Coronary artery (tissue), 2 donors: ENCODE measurements at places on chromosomes 16 and 17.
A peak's percentile ranks its signal among the peaks of the same experiment; 100 is the strongest.

GRCh38 chr17:4607261-4607741 lies 23.0 kb downstream of the SMTNL2 start:
- no peak for DNase-seq

GRCh38 chr16:12637002-12637401 lies 166.7 kb downstream of the CPPED1 start:
- DNase-seq: no peak

DNA sequence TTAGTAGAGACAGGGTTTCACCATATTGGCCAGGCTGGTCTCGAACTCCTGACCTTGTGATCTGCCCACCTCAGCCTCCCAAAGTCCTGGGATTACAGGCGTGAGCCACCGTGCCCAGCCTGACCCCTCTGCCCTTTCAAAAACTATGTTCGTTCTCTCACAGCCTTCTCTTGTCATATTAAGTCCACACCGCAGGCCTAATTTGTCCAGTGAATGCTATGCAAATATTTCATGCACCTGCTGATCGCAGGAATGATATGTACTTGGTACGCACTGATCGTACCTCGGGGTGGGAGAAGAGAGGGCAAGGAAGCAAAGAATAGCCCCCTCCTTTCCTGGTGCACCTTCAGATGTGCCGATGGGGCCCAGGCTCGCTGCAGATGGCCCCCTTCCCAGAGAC lies 3.0 kb upstream of the BIRC5 start:
- DNase-seq: no peak

DNA sequence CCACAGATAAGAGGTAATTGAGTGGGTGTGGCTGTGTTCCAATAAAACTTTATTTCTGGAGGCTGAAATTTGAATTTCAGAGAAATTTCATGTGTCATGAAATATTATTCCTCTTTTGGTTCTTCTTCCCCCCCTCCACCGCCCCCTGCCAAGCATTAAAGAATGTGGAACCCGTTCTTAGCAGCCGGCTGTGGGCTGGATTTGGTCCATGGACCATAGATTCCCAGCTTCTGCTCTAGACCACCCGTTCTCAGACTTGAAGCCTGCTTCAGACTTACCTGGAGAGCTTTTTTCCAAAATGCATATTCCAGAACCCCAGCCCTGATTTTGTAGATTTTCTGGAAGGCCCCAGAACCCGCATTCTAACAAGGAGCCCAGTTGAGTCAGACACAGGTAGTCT lies 15.1 kb upstream of the LASP1NB start:
- peak; percentile 31 for DNase-seq

DNA sequence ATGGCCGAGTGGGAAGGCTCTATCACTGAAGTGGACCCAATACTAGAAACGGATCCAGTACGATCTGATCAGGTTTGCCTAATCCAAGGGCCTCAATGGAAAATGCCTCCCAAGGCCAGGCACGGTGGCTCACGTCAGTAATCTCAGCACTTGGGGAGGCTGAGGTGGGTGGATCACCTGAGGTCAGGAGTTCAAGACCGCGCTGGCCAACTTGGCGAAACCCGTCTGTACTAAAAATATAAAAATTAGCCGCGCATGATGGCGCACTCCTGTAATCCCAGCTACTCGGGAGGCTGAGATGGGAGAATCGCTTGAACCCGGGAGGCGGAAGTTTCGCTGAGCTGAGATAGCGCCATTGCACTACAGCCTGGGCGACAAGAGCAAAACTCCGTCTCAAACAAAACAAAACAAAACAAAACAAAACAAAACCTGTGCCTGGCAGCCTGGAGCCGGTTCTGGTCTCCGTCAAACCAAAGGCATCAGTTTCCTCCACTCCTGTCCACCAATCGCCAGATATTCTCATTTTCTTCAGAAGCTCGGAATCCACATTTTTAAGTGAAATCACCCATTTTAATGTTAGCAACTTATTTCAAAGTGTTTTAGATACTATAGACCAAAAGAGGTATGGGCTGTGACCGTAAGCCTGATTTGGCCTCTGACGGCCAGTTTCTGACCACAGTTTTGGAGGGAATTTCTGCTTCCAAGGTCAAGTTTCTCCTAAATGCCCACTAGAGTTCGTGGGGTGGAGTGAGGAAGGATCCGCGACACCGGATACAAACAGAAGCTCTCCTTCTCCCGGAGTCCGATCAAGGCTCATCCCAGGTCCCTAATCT lies 664 bp downstream of the NQO1 start:
- DNase-seq: no peak

- DNase-seq: no peak
Measured at GRCh38 chr17:20996724-20997615, 45.8 kb downstream of the USP22 start.

DNA sequence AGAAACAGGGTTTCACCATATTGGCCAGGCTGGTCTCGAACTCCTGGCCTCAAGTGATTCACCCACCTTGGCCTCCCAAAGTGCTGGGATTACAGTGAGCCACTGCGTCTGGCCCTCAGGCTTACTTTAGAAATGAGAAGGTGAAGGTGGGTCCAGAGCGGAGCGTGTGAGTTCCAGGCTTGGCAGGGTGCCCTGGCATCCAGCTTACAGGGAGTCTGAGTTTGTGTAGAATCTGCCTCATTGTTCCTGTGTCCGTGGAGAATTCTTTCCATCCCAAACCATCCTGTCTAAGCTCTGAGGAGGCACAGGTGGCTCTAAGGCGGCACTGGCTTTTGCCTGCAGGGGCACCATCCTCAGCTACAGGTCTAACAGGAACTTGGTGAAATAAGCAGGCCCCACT lies 50.6 kb downstream of the RAB11FIP3 start:
- DNase-seq: no peak

- no peak for DNase-seq
Measured at GRCh38 chr17:81241648-81242420, 2.7 kb downstream of the NDUFAF8 start.

- DNase-seq: no peak
Measured at GRCh38 chr17:62808576-62808970, 459 bp upstream of the MARCHF10 start.

DNA sequence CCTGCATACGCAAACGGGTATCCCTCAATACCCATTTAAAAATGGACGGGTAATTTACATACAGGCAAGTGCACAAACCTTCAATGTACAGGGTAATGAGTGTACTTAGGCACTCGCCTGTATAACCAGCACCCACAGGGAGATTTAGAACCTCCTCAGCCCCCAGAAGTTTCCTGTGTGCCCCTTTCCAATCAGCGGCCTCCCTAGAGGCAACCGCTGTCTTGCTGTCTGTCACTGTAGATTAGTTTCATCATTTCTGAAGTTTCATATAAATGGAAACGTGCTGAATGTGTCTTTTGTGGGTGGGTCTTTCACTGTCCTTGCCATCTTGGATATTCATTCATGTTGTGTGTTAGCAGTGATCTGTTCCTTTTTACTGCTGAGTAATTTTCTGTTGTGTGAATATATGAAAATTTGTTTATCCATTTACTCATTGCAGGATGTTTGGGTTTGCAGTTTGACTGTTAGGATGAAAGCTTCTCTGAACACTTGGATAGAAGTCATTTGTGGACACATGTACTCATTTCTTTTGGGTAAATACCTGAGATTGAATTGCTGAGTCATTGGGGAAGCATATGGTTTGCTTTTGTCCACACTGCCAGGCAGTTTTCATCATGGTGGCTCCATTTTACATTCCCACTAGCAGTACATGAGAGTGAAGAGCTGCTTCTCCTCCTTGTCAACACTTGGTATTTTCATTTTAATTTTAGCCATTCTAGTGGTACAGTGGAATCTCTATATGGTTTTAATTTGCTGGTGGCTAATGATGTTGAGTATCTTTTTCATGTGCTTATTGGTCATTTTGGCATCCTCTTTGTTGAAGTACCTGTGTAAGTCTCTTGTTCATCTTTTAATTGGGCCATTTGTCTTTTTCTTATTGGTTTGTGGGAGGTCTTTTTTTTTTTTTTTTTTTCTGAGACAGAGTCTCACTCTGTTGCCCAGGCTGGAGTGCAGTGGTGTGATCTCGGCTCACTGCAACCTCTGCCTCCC lies 2.1 kb upstream of the ADCY7 start:
- no peak for DNase-seq

- DNase-seq: no peak
Measured at GRCh38 chr16:84082110-84082509, 34.6 kb downstream of the MBTPS1 start.

- DNase-seq: no peak
Measured at GRCh38 chr17:31907342-31907962, 5.9 kb upstream of the UTP6 start.

GRCh38 chr16:2015117-2015946 lies 4.3 kb upstream of the NPW start:
- DNase-seq: no peak

DNA sequence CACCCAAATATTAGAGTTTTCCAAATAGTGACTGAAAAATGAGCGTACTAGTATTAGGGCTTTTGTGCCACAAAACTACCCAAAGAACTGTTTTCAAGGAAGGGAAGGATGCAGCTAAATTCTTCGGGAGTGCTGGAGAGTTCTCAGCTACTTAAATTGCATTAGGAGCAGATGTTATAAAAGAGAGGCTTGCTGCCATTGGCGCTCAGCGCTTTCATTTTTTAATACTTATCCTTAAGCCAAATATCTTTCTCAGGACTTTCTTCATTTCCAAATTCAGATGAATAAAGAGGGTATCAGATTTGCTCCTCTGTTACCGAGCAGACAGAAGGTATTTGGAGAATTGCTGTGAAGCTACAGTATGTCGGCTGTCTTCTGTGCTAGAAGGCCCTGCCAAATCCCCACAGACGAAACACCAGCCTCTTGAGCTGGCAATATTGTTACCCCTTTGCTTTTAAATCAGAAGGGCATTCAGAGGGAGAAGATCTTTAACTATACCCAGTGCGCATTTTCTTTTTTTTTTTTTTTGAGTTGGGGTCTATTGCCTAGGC lies 47.2 kb upstream of the CLEC18A start:
- DNase-seq: no peak

DNA sequence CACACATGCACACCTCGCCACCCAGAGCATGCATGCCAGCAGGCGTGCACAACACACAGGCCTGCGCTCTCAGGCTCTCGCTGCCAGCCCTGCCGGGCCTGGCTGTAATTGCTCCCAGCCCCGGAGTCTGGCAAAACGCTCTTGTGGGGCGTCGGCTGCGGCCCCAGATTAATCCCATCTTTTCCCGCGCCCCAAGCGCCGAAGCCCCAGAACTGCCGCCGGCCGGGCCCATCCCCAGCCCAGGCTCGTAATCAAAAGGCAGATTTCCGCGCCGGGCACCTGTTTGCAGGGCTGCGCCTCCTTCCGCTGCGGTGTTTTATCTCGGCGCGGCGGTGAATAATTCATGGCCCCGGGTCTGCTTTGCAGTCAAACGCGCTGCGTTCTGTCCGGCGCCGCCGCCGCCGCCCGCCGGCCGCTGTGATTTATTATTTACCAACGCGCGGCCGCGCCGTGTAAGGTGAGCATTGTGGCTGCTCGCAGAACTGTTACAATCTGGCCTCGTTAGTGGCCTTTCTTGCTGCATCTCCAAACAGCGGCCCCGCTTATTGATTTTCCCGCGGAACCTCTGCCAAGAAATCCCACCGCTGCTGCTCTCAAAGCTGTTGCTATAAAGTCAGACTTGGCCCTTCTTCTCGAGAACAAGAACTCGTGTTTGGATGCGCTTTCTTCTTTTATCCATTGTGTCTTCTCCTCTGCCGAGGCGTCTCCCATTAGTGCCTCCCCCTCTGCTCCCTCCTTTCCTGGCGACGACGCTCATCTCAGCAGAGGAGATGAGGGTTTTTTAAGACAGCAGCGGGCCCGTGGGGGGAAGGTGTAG lies 126.1 kb downstream of the IRX5 start:
- no peak for DNase-seq

GRCh38 chr16:19639986-19640421 lies 78.0 kb downstream of the KNOP1 start:
- DNase-seq: no peak

DNA sequence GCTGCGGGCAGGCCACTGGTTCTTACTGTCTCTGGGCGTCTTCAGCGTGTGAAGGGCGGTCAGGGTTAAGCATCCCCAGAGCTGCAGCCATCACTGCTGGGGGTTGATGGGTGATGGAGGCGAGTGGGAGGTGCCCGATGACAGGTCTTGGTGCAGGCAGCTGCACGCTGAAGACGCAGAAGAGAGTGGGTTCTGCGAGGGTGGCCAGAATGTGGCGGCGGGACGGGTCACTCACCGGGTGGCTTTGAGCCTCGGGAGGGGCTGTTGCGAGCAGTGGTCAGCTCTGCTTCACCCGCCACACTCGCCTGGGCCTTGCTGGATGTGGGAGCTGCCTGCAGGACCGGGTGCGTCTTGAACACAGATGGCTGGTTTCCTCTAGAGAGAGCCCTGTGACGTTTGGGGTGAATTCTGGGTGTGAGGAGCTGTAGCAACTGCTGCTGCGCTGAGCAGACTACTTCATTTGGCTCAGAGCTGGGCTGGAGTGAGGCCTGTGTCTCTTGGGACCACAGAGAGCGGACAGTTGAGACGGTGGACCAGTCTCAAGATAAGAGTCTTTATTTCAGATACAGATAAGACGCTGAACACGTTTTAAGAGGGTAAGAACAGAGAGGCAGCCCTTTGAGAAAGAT lies 44.6 kb upstream of the ZNF750 start:
- DNase-seq: no peak

- DNase-seq: no peak
Measured at GRCh38 chr17:53168413-53168812, 654.3 kb upstream of the KIF2B start.

DNA sequence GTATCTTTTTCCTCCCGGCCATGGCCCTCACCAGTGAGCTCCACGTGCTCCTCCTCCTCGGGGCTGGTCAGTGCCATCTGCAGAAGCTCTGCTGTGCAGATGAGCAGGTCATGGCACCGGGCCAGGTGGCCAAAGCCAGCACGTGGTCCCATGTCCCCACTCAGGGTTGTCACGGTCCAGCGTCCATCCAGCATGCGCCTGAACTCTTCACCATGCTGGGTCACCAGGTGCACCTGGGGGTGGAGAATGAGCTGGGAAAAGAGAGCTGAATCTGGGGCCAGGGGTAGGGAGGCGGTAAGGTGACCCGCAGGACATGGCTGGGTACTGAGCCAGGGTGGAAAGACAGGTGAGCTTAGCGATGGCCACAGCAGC lies 1.3 kb downstream of the DHX58 start:
- DNase-seq: no peak

- peak; percentile 90 for DNase-seq
Measured at GRCh38 chr17:81094509-81095382, 59.8 kb downstream of the BAIAP2 start.
